ENCODE measurements at places on chromosomes 7 and 10.

DNA sequence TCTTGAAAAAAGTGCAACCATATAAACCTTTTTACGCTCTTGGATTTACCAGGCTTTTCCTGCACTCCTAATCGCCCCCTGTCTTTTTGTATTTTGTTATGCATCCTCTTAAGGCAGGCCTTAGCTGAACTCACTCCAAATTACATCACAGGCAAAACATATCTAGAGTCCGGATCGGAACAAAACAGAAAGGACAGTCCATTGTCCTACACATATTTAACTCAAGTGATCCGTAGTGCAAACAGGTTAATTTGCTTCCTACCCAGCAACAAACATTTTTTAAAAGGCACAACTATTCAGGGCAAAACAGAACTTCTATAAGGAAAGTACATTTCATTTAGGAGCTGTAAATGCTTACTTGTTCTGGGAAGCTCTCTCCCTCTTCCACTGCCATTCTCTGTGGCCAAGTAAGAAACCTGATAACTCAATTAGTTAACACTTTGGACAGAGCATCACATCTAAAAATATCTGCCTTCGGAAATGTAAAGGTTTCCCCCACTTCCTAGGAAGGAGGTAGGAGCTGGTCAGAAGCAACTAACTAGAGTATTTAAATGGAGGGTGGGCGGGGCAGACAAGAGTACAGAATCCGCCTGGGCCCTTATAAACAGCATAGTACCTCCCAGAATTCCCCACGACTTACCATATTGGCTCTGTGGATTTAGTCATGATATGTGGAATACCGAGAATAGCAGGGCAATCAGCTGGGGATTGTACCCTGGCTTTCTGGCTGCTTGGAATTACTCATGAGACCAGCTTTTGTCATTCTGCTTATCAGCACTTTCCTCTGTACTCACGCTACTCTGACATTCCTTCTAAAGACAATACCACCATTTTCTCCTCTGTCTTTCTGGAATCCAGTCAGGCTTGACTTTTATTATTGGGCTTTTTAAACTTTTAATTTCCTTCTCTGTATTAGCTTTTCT is 89.5 kb downstream of the ANK3 start:
- no peak for DNase-seq

DNA sequence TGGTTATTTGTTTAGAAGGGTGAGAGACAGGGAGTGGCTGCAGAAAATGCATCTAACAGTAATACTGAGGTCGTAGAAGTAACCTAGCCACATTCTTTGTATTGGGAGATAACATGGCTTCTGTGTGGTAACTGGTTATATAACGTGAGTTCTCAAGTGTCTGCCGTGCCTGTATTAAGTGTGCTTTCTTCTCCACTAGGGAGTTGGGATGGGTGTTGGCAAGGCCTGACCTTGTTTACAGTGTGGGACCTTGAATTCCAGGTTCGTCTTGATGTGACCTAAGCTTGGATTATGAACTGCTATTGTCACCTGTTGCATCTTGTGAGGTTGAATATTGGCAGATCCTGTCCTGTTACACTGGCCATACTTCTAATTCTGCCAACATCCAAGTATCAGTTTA is 145.3 kb upstream of the NAMPT start:
- no peak for DNase-seq

DNA sequence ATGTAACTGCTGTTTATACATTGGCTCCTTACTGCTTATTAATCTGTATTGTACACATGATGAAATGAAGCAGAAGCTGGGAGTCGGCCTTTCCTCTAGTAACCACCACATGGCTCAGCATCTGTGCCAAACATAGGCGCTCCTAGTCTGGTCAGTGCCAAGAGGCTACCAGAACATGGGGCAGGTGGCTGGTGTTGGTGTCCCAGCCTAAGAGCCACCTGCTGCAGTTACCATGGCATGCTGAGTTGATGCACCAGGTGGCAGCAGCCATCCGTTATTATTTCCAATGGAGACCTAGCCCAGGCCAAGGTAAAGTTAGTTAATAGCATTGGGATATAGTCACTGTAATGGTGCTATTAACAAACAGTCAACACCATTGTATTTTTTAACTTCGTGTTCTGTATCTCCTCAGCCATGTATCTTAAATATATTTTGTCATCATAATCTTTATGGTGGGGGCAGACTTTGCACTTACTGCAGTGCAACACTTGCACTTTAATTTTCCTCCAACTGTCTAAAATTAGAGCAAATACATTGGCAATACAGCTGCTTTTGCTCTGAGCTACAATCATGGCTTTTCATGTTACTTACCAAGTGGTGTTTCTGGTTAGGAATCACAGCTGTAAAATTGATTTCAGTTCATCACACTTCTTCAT is 33.1 kb downstream of the HBP1 start:
- no peak for DNase-seq

- no peak for DNase-seq
Observed at GRCh38 chr10:1624240-1624639, 113.1 kb downstream of the ADARB2 start.

GRCh38 chr10:97360705-97361536 is 26.4 kb upstream of the FRAT2 start:
- DNase-seq, result no peak

DNA sequence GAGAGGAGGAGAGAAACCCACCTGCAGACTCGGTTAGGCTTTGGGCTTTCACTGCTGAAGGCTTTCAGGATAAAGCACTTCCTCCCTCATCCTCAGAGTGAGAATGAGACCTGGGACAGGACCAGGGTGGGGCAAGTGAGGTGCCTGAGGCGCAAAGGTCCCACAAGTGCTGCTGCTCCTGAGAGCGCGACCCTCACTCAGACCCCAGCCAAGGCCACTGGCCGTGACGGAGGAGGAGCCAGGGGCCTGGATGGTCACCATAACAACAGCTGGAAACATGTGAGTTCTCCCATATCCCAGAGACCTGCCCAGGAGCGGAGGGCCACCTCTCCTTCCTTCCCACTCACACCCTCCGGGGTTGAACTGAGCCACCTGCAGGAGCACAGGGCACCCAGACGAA is 46.9 kb upstream of the MKRN1 start:
- DNase-seq, result no peak

DNA sequence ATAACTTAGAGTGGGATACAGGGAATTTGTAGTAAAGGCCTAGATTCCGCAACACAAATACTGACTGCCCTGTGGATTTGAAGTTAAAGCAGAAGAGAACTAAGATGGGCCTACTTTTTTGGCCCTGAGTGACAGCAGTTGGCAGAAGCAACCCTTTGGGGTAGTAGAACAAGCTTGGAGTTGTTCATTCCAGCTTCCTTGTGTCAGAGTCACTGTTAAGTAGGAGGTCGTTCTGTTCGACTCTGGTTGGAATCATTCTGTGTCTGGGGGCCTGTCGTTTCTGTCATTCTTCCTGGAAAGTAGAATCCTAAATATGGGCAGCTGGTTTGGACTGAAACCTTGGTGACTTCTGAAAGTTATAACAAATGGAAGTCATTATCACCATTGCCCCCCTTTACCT is 865.9 kb downstream of the LRMDA start:
- no peak for DNase-seq

DNA sequence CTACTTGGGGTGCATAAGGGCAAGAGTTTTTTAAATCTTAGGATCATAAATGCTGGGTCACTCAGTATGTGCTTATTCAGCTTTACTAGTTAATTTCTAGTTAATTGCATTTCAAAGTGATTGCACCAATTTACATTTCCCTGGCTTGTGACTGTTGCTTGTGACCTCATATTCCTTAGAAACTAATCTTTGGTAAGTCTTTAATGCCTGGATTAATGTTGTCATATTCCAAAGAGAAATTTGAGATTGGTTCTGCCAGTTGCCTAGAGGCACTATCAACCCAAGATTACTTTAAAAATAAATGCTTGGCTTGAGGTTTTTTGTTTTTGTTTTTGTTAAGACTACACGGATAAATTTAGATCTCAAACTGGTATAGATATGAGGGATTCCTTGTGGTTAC is 103.1 kb downstream of the ANK3 start:
- no peak for DNase-seq

DNA sequence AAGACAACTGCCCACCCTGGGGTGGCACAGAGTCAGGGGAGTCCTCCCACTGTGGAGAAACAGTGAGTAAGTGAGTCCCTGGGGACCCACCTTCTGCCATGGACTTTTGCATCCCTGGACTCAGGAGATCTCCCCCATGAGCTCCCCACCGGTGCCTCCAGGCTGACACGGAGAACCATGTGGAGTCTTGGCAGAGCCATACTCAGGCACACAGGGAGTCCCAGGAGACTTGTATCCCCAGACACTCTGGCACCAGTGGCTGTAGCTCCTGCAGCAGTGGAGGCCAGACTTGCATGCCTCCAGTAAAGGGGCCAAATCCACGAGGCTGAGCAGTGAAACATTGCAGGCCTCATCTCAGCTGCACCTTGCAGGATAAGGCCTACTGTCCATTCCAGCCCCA is 791.4 kb downstream of the PCDH15 start:
- DNase-seq, result no peak

GRCh38 chr10:122417667-122418066 is 36.8 kb upstream of the ARMS2 start:
- DNase-seq, result no peak

DNA sequence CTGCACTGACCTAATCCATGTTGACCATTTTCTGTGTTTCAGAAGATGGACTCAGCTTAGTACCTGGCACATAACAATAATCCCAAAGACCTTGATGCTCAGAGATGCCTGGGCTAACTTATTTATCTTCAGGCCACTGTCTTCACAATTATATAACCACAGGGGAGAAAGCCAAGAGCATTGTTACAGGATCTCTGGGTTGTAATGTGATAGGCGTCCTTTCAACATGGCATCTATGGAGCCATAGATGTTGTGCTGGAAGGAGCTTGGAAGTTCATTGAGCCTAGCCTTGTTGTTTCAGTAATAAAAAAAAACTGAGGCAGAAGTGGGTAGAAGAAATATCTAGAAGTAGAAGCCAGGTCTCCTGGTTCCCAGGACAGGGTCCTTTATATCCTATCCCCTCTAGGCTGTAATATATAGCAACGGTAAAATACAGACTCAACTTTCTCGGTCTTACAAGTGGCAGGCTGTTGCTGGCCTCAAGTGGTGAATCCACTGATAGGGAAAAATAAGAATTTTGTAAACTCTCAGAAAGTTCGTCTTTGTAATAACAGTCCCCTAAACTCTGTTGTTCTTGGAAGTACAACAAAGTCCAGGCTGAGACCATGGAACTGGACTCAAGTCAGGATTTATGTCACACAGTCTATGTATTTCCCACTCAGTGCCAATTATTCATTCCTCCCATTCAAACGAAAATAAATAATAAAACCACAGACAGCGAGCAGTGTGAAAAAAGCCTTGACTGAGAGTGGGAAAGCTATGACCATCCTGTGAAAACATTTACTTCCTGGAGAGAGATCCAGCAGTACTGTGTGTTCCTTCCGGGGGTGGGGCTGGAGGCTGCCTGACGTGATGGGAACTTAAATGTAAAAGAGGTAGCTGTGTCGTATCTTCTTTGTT is 277.6 kb downstream of the REEP3 start:
- peak; percentile 96 for DNase-seq

GRCh38 chr10:104842704-104843103 is 201.6 kb downstream of the SORCS3 start:
- no peak for DNase-seq

DNA sequence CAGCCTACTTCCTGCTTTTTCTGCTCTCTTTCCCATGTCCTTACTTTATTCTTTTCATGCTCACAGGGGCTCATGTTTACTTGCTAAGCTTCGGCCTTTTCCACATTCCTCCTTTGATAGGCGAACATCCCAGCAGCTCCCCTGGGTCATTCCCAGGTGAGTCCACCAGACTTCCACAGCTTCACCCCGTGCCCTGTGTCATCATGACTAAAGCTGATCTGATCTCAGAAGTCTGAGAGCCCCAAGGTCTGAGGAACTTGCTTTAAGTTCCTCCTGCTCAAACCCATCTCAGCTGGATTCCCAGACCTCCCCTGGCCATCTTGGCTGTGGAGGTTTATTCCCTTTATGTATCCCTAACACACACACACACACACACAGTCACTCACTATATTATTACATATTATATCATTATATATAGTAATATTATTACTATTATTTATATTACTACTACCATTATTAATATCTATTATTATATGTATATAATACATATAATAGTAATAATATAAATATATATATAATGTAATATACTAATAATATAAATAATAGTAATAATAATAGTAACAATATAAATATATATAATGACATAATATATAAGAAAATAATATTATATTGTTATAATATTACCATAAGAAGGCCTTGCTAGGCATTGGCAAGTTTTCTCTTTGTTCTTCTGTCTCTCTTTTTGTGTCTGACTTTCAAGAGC is 295.9 kb downstream of the PTEN start:
- DNase-seq, result no peak

GRCh38 chr7:69412331-69413146 is 185.7 kb upstream of the AUTS2 start:
- no peak for DNase-seq

- DNase-seq, result no peak
Observed at GRCh38 chr10:51960494-51960895, 261.1 kb upstream of the CSTF2T start.

GRCh38 chr7:93350338-93350737 is 118.2 kb downstream of the VPS50 start:
- no peak for DNase-seq

- DNase-seq, result no peak
Observed at GRCh38 chr7:110918949-110919548, 171.9 kb upstream of the LRRN3 start.

GRCh38 chr7:33591490-33591889 is 313.8 kb upstream of the BMPER start:
- DNase-seq, result no peak

- no peak for DNase-seq
Observed at GRCh38 chr7:111051832-111052231, 39.1 kb upstream of the LRRN3 start.

- no peak for DNase-seq
Observed at GRCh38 chr10:124494046-124494807, 32.6 kb downstream of the LHPP start.

- DNase-seq, result no peak
Observed at GRCh38 chr7:27697861-27698430, 35.3 kb upstream of the HIBADH start.

DNA sequence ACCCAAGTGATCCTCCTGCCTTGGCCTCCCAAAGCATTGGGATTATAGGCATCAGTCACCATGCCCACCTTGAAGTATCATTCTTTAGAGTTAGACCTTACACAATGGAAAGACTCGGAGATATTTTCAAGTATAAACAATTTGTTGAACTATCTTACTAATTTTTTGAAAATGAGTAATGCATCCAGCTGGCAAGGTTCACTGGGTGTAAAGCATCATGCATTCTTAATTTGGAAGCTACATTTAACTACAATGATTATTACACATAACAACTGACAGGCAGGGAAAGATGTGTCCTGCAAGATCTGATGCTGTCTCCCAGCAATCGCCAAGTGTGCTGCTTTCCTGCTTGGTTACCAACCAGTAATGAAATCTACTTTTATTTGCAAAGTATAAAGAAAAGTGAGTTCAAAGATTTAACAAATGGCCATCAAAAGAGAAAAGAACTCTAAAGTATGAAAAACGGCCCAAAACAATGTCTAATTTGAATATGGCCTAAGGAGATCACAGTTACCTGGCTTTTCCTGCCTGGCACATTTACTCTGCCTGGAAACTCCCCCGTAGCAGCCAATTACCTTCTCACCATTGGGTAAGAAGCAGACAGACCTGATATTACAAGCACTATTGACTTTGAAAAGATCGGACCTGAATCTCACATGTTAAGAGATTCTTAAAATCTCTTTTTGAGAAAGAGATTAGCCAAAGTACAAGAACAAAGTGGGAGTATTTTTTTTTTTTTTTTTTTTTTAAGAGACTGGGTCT is 59.3 kb upstream of the NMT2 start:
- DNase-seq, result no peak

- DNase-seq, result no peak
Observed at GRCh38 chr7:27145165-27145913, 1.9 kb upstream of the HOXA5 start.

GRCh38 chr10:132813560-132814468 is 27.9 kb upstream of the NKX6-2 start:
- DNase-seq, result no peak

Measured in brain pericyte (primary cell).